Activated T-cell treated with anti-CD3 and anti-CD28 coated beads, Interleukin-2, amount 50 U/mL, for 72 hours (primary cell): ENCODE measurements at places on chromosomes 2 and 18.

DNA sequence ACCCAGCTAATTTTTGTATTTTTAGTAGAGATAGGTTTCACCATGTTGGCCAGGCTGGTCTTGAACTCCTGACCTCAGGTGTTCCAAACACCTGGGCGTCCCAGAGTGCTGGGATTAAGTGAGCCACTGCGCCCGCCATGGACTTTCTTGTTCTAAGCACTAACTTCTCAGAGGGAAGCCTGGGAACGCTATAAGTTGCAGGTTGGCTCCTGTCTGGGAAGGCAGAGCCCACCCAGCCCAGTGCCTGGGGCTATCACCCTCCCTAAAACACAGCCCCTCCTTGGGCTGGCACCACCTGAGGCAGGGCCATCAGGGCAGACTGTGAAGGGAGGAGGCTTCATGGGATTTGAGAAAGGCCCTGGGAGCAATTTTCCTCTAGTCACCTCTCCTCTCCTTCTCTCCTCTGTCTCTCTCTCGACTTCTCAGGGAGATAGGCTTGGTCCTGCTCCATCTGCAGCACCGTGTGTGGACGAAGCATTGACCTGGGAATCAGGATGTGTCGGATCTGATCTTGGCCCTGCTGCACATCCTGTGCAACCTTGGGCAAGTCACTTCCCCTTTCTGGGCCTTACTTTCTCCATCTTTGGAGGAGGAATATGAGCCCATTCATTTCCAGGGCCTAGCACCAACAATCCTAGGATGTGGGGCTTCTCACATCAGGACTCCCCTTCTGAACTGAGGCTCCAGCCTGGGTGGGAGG, 10.9 kb downstream of the PSD4 start:
- DNase-seq = no peak

GRCh38 chr2:57693965-57694364, 352.6 kb upstream of the VRK2 start:
- DNase-seq = no peak

DNA sequence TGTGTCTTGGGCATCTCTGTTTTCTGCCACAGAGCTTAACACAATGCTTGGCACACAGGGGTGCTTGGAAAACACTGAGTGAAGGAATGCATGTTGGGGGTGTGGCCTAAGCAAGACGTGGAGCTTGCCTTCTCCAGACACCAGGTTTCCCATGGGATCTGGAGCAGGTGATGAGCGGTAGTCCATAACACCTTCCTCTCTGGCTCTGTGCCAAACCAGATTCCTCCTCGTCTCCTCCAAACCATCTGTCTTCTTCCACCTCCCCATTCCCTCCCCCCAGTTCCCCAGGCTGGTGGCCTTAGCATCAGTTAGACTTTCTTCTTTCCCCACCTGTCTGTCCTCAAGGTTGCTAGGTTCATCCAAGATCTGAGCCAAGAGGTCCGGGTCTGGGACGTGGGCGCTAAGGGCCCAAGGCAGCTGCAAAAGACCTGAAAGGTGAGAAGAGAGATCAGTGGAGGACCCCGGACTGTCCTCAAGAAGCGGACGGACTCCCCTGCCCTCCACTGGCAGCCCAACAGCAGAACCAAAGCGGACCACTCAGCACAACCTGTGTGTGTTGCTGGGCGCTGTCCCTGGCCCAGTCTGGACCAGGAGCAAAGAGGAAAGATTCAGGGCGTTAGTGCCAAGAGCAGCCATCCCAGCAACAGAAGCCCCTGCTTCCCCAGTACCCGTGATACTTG, 1.2 kb upstream of the ITM2C start:
- no peak for DNase-seq

- no peak for DNase-seq
These were observed 43.6 kb downstream of the NOL10 start for GRCh38 chr2:10646153-10646552.

DNA sequence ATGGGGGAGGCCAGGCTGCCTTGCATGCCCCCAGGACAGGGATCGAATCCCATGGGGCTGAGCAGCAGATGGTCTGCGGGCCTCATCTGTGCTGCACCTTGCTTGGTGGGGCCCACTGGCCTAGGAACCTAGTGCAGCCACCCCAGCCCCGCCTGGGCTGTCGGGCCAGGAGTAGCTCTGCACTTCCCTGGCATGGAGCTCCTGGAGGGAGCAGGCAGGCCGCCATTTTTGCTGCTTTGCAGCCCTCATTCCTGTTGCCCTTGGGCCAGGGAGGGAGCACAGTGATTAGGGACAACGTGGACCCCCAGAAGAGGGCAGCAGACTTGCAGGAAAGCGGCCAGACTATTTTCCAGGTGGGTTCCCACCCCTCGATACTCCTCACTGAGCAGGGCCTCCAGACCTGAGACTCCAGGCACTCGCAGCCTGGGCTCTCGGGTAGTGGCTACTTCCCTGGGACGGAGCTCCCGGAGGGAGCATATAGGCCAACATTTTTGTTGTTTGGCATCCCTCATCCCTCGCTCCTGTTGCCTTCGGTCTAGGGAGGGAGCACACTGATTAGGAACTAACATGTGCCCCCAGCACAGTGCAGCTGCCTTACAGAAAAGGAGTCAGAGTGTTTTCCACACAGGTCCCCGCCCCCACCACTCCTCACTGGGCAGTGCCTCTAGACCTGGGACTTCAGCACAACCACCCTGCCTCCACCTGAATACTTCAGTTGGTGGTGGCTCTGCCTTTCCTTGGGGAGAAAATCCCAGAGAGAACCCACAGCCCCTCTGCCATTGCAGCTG, 99.5 kb downstream of the MAIP1 start:
- no peak for DNase-seq
